ENCODE measurements at places on chromosomes 5 and 9. TPM values are rescaled to one million over a fixed set of nuclear protein-coding genes. Genes with fewer than 3 reads are reported as not detected.

Gene PELO
- total RNA-seq: 9.2 TPM

Gene GHR
- total RNA-seq: 4.3 TPM

Gene DDX4
- not detected for total RNA-seq

Gene SV2C
- 0.08 TPM for total RNA-seq

Gene PCDHA1
- 0.09 TPM for total RNA-seq

DNA sequence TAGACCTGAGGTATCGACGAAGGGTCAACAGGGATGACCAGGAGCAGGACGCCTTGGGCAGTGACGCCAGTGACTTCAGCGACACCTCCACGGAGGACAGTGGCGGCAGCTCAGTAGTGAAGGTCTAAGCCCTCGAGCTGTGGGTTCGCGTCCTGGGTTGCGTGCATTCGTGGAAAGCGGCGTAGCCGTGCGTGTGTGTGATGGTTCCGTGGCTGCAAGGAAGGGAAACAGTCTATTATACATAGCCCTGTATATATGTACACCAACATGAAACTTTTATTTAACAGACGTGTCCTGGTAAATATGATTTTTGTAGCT is 8.4 kb downstream of the PPP1R26 start:
- no peak for DNase-seq

DNA sequence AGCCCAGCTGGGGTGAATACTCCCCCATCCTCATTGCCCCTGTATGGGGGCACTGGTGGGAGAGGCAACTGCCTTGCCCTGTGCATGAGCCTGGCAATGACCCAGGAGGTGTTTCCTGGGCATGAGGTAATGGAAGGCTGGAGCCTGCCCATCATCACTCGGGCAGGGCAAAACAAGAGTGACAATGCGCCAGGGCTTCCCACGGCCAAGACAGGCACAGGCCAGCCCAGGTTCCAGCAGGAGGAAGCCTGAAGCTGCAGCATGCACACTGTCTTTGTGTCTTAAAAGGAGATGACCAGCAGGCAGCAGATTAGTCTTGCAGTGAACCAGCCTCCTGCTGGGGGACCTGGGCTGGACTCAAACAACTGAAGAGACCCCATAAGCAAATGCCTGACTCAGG is 92.2 kb upstream of the SMIM23 start:
- DNase-seq: no peak

DNA sequence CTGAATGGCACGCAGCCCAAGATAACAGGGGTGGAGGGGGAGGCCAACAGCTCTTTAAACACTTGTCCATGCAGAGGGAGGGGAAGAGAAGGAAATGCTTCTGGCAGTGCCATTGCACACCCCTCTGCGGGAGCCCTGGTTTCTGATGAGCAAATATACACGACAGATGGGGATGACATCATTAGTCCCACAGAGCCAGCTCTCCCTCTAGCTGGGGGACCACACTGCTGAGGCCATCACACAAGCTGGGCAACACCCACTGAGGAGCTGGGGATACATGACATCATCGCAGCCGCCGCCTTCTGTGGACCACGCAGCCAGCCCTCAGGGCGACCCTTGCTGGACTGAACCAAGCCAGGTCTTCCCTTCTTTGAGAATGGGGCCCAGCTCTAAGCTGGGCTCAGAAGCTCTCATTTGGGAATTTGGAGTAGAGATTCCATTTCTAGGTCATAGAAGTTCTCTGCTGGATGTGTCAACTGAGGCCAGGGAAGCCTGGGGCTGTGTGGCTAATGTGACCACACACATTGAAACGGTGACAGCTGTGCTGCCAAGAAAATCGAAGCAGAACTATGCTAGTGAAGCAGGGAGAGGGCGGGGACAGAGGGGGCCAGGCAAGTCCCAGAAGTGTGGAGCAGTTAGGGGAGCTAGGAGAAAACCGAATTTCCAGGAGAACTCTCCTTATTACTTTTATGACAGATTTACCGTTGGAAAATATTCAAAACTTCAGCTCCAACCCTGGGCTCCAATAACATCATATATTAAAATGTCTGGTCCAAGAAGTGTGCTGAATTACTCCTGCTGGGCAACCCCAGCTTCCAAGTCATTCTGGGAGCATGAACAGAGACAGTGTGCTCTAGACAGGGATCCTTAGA is 79.5 kb downstream of the PRRT1B start:
- DNase-seq: peak; percentile 39

- no peak for DNase-seq
Observed at GRCh38 chr5:154479944-154480750, 2.1 kb upstream of the HAND1 start.

- no peak for DNase-seq
Observed at GRCh38 chr9:36676091-36676490, 103.4 kb downstream of the MELK start.

- DNase-seq: no peak
Observed at GRCh38 chr9:88772575-88772974, 218.7 kb upstream of the S1PR3 start.

- DNase-seq: no peak
Observed at GRCh38 chr9:15484802-15485201, 26.0 kb downstream of the PSIP1 start.
